CD14-positive monocyte (primary cell): ENCODE measurements at places on chromosomes 11 and 22.

DNA sequence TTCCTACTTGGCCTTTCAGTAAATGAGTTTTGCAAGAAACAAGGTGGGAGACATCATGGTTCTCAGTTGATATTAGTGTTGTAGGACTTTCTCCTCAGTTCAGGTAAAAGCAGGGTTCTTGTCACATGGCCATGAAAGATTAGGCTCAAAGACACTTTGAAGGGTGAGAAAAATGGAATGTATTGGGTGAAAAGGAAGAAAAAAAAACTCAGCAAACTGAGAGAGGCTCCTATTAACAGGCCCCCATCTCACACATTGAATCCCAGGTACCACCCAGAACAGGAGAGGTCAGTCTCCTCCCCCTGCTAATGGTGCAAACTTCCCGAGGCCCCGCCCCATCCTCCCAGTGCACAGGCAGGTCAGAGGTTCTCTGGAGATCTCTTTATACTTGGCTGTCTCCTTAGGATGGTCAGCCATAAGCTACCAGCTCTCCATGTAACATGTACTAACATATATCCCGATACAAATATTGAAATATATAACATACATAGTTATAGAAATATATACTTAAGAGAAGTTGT lies 62.2 kb downstream of the MICAL2 start:
- DNase-seq: no peak

- DNase-seq: no peak
Measured at GRCh38 chr11:114059984-114060391, 477 bp downstream of the ZBTB16 start.

DNA sequence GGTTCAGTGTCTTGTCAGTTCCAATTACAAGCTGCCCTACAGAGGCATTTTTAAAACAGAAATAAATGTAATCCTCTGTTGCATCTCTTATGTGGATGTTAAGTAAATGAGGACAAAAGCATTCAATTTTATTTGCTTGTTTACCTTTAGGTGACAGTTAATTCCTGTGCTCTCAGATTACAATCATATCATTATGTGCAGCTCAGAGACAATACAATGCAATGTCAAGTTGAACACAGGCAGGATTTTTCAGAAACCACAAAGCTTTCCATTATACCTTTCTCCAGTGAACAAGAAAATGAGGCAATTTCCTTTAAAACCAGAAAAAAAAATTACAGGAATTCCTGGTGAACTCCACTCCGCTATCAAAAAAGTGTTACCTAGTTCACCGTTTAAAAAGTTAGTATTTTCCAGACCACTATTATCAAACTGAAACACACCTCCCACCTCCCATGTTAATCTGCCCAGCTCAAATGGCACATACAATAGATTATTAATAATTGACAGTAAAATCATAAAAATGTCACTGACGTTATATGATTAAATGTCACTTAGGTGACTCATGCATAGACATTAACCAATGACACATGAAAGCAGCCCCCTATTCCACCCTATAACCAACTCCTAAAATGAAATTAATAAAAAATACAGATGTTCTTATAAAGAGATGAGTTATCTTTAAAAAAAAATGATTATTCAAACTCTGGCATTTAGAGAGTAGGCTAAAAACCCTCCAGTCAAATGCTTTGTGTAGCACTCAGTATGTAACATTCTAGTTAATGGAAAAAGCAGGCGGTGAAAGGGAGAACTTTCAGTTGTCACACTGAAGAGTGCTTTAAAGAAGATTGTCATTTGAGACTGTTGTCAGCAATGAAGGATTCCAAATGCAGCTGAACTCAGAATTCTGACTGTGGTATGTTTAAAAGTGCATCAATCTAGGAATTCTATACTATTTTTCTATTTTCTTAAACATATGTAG lies 98.6 kb downstream of the MUC15 start:
- DNase-seq: no peak

- DNase-seq: no peak
Measured at GRCh38 chr11:12266943-12267342, 110.4 kb upstream of the PARVA start.

DNA sequence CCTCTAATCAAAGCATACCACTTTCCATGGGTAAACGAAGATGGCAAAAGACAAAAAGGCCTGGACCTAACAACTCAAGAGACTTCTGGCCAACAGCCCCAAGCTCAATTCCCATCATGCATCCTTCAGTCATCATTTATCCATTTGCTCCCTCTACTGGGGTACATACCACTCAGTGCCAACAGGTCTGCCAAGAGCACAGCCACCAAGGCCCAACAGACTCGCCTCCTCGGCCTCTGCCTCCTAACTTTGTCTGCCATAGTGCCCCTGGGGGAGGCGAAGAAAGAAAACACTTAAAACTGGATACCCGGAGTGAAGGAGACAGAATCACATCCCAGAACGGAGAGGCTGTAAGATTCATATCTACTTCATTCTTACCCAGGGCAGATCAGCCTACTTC lies 1.1 kb downstream of the HYOU1 start:
- no peak for DNase-seq

DNA sequence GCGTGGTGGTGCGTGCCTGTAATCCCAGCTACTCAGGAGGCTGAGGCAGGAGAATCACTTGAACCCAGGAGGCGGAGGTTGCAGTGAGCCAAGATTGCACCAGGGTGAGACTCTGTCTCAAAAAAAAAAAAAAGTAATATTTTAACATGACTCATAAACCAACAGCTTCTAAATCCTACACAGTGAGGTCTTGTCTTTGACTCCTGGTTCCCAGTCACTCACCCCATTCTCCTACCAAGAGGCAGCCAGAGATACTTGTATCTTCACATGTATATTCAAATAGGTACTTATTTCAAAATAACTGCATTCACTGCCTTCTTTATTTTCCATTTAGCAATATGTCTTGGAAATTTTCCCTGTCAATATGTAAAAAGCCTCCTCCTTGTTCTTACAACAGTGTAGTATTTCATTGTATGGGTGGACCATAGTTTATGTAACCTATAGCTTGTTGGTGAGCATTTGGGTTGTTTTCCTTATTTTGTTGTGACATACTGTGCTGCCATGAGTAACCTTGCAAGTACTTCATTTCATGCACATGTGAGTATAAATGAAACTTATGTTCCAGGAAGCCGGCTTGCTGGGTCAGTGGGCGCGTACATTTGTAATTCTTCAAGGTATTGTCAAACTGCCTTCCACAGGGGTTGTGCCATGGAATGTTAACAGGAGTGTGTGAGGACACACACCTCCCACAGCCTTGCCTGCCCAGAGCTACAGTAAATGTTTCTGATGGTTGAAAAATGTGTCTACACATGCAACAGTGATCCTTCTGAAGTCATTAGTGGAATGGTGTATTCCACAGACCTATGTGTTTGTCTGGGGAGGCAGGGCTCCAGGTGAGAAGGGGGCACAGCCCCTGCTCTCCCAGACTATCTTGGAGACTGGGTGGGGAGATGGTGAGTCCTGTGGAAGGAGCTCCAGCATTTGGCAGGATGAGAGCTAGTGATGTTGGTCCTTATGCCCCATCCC lies 47.9 kb downstream of the OSBP2 start:
- no peak for DNase-seq

GRCh38 chr22:39176143-39176713 lies 23.7 kb upstream of the CBX7 start:
- no peak for DNase-seq

GRCh38 chr11:114479331-114479730 lies 40.1 kb downstream of the REXO2 start:
- DNase-seq: no peak

DNA sequence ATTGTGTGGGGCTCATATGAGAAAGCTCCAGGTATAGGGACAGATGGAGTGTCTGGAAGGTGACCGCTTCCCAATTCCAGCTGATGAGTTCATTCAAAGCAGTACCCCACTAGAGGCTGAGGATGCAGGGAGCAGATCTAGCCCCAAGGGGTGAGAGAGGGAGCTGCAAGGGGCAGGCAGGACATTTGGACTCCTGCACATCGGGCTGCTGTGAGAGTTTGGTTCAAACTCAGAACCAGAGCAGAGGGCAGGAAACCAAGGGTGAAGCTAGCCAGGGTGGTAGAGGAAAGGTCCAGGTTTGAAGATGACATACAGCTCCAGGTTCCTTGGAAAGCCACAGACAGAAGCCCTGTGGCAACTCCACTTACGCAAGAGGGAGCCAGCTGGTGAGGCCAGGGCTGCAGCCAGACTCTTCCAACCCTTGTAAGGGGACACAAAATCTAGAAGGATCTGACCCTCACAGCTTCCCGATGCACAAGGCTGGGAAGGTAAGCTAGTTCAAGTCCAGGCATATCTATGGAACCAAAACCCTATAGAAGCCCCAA lies 1.9 kb downstream of the CSNK2A3 start:
- no peak for DNase-seq

GRCh38 chr11:61390161-61390560 lies 2.2 kb upstream of the TMEM216 start:
- no peak for DNase-seq

DNA sequence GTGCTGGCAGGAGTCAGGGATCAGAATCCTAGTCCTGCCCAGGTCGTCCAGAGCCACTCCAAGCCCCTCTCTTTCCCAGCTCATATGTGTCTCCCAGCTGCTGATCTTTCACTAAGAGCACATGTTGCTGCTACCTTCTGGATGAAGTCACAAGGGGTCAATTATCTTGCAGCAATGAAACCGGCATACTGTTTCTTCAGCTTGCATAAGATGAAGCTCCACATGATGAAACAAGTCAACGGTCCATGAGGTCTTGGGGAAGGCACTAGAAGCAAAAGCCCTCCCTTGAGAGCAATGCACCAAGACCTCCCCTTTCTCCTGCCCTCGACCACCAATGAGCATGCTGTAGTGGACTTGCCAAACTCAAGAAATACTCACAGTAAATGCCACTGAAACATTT lies 148.9 kb downstream of the TENM4 start:
- DNase-seq: no peak

- no peak for DNase-seq
Measured at GRCh38 chr22:47128216-47128615, 365.8 kb downstream of the TBC1D22A start.

DNA sequence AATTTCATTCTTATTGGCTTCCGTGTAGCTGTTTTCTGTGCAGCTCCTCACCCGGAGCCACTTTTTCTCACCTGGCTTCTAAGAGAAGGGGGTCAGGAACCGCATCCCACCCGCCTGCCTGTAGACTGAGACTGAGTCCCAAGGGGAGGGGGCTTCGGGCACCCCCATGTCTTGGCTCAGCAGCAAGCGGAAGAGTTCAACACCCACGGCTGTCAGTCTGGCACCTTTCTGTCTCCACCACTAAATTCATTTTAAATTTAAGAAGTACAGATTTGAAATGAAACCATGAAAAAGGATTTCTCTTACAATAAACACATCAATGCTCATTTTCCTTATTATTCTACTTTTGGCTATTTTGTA lies 66.7 kb downstream of the EFCAB6 start:
- no peak for DNase-seq

DNA sequence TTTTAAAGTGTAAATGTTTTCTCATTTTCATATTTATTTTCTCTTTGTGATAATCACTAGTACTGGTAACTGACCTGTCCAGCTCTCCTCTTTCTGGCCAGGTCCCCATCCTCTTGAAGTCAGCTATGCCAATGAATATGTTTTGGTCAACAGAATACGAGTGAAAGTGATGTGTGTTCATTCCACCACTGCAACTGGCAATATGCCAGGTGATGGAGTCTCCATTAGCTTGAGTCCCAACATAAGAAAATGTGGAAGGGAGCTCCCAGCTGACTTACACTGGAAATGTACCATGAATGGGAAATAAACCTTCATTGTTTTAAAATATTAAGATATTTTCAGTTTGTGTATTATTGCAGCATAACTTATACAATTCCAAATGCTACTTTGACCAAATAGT lies 75.8 kb downstream of the CCDC34 start:
- DNase-seq: no peak

DNA sequence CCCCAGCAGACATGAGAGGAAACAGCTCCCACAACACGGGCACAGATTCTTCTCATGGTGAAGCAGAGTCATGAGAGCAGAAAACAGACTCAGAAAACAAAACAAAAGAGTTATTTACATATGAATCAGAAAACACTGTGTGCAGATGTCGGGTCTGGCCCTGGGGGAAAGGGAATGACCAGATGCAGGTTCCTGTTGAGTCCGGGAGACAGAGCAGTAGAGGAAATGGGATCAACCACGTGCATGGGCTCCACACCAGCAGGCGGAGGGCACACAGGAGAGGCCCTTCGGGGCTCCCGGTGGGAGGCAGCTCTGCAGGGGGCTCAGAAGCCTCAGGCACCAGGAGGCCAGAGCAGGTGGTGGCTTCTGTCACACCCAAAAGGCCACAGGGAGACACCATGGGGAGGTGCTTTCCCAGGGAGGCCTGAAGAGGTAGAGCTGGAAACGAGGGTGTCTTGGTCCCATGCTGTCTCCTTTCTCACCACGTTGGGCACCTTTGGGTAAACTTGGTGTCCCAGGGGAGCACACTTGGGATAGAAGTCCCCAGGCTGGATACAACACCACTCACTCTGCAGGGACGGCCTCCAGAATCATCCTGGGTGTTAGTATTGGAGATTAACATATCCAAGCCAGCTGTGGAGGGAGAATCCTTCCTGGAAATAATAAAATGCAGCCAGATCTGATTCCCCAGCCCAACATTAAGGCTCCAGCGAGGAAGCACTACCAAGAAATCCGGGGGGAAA lies 764.7 kb downstream of the BRD1 start:
- no peak for DNase-seq

DNA sequence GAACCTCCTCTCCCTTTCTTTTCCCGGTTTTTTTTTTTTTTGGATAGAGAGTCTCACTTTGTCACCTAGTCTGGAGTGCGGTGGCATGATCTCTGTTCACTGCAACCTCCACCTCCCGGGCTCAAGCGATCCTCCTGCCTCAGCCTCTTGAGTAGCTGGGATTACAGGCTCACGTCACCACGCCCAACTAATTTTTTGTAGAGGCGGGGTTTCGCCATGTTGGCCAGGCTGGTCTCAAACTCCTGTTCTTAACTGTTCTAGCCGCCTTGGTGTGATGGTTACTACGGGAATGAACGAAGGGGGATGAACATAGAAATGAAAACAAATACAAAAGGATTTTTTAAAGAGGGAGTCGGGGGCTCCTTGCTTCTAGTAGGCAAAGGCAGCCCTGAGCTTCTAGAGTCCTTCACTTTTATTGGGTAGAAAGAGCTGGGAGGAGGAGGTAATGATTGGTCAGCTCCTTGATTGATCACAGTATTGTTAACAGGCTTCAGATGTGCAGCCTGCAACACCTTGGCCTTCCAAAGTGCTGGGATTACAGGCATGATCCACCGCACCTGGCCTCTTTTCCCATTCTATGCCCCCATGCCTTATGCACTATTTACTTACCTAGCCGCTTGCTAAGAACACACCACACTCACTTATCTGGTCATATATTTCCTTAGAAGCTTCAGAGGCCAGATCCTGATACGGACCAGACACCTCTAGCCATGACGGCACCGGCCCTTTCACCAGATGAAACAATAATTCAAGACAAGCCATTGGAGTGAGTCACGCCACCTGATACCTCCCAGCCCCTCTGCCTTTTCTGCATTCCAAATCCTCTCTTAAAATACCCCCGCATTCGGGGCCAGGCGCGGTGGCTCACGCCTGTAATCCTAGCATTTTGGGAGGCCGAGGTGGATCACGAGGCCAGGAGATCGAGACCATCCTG lies 20.7 kb downstream of the SUSD2 start:
- DNase-seq: no peak

DNA sequence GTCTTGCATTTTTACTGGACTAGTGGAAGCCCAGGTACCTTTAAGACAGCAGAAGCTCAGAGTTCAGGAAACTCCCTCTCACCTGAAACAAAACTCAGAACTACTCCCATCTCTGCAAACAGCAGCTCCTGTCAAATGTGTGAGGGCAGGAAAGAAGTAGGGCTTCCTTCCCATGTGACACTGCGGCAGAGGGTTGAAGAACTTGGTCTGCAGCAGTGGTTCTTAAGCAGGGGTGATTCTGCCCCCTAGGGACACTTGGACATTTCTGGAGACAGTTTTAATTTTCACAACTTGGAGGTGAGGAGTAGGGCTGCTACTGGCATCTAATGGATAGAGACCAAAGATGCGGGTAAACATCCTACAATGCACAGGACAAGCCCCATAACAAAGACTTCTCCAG lies 63.4 kb downstream of the RCN1 start:
- no peak for DNase-seq
